ENCODE measurements at places on chromosomes 13 and 19.

DNA sequence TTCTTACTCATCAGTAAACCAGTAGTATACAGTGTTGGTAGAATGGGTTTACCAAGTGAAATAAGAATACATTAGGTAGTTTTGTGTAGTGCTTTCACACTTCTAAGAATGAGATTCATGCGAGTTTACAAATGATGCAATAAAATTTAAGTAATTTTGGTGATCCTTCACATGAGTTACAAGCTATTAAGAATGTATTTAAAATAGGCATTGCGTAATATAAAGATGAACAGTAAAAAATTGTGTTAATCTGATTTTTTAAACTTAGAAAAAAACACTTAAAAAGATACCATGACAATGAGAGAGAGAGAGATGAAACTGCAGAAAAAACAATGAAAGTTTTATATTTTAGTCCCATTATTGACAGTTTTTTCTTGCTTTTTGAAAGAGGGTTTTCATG lies 570.5 kb downstream of the SLITRK6 start:
- DNase-seq: no peak

- peak; percentile 74 for DNase-seq
These were observed 1.3 kb upstream of the SHANK1 start for GRCh38 chr19:50720921-50721381.

- DNase-seq: peak; percentile 79
These were observed 3.2 kb downstream of the POLD1 start for GRCh38 chr19:50387176-50387867.

GRCh38 chr13:60201286-60201685 lies 37.6 kb upstream of the DIAPH3 start:
- no peak for DNase-seq

GRCh38 chr19:33357556-33357955 lies 16.0 kb upstream of the CEBPG start:
- no peak for DNase-seq

DNA sequence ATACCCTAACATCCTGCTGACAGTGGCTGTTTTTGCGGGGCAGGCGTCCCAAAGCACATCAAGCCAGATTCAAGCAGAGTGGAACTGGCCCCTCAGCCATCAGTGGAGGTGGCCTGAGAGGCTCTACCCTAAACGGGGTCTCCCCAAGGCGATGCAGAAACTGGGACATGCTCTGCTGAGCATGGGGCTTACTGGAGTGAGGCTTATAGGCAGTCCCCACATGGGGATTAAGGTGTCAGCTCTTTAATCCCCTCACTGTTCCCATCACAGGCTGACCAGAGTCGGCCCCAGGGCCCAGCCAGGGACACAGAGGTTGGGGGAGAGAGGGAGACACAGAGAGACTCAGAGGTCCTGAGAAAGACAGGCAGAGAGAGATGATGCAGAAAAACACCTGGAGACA lies 17.0 kb downstream of the CYP2F1 start:
- no peak for DNase-seq

GRCh38 chr13:106143930-106144709 lies 391.3 kb downstream of the EFNB2 start:
- no peak for DNase-seq

DNA sequence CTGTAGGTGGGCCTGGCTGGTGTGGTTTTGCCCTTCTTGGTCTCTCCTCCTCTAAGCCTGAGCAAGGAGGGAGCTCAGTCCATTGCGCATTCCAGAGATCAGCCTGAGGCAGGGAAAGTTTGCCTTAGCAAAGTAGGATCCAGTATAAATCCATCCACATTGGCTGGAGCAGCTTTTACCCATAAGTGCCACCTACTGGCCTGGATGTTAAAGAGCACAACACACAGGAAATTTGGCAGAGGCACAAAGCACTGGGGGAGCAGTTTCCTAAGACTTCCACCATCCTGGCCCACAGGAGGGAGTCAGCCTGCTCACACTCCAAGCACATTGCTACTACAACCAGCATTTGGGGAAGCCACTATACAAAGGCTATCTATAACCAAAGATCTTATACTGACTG lies 1124.2 kb downstream of the SLITRK1 start:
- DNase-seq: no peak

DNA sequence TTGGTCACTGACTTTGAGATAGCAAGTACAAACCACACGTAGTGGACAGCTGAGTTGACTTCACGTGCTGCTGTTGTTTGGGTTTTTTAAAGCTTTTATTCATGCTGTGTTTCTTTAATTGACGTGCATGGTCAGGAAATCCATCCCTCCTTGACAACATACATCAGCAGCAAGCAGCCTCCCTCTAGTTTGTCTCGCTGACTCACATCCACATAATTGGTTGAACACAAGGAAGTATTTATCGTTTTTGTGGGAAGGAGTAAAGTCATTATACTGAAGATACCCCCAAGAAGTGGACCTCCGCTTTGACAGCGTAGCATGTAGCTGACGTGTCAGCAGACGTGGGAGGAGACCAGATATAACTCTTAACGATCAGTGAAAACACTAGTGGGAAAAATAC lies 355.8 kb downstream of the MYO16 start:
- DNase-seq: no peak

DNA sequence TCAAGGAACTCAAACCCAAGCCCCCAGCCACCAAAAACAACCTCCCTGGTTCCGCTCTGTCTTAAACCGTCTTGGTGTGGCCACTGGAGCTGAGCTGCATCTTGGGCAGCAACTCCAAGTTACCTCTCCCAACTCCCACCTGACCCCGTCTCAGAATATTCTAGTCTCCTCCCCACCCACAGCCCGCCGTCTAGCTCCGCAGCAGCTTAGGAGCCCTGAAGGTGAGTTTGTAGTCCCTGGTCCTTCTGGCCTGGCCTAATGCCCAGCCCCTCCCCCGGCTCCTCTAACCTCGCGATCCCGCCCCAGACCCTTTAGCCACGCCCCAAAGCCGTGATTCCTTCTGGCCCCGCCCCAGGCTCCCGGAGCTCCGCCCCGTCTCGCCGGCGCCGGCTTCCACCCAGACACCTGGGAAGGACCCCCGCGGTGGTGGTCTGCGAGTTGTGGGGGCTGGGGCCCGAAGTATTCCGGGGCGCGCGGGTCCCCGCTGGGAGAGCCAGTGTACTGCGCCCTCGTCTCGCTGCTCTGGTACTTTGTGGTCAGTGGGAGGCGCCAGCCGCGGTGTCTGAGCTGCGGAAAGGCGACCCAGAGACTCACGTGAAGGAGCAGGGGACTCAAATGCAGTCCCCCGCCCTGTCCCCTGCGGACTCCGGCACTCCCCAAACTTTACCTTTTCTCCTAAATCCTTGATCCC lies 2.5 kb upstream of the LHB start:
- DNase-seq: peak; percentile 34

DNA sequence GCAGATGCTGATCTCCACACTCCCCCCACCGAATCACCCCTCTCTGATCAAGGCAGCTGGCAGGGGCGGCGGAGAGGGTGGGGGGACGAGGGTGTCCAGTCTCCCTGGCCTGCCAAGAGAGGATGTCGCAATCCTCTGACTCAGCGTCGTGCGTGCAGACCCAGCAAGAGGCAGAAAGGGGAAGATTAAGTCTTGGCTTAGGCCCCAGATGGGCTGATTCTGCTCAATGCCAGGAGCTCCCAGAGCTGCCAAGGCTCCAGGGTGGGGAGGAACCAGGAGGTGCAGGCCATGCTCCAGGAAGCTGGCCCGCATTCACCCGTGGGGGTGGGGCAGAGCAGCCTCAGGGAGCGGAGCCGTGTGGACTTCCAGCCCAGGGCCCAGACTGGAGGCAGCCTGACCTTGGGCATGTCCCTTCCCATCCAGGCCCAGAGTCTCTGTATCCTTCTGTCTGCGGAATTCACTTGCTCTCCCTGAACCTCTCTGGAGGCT lies 6.6 kb upstream of the BCL3 start:
- DNase-seq: peak; percentile 98

- no peak for DNase-seq
These were observed 149.0 kb downstream of the SLITRK1 start for GRCh38 chr13:83733293-83733692.

GRCh38 chr19:3684054-3684816 lies 16.0 kb downstream of the PIP5K1C start:
- DNase-seq: peak; percentile 53

DNA sequence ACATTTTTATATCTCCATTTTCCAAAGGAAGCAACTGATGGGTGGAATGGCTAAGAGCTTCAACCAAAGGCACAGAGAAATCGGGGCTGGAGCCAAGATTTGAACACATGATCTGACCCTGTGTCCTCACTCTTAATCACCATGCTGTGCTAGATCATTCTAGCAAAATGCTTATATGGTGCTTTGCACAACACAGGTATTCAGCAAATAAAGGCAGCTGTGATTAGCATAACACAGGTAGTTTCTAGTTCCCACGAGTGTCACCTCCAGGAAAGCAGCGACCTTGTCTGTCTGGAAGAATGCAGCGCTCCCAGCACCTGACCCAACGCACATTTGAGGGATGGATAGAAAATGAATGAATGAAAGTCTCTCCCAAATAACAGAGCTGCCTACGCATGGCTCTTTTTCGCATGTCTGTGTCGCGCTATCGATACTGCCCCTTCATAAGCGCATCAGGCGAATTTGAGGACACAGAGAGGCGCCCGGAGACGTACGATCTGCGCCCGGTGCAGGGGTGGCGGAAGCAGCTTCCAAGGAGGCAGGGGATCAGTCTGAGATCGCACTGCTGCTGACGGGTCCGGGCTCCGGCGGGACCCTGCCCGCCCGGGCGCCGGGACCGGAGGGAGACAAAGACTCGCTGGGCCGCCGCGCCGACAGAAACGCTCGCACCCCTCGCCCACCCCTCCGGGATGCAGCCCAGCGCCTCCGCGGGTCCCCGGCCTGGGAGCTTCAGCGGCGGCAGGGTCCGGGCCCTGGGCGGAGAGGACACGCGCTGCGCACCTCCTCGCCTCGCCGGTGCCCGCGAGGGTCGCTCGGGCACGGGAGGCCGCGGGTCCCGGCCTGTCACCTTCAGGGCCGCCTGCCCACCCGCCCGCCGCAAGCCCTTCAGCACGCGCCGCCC lies 609 bp downstream of the EPS15L1 start:
- peak; percentile 34 for DNase-seq

DNA sequence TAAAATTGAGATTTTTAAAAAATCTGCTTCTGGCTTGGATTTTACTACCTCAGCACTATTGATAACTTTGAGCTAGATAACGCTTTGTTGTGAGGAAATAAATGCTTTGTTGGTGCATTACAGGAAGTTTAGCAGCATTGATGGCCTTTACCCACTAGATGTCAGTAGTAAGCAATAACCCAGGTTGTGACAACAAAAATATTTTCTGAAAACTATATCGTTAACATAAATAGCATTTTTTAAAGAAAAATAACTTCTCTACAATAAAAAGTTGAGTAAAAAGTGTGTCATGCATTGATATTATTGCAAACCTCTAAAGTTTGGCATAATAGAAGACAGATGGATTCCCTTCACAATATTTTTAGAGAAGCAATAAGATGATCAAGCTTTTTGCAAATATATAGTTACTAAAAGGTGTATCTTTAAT lies 1246.5 kb downstream of the UQCRFS1 start:
- DNase-seq: peak; percentile 3

GRCh38 chr19:50352242-50352641 lies 13.2 kb downstream of the NAPSA start:
- no peak for DNase-seq

- no peak for DNase-seq
These were observed 50.3 kb downstream of the ZNF44 start for GRCh38 chr19:12244370-12244769.

GRCh38 chr13:91368101-91368500 lies 20.6 kb downstream of the MIR17HG start:
- DNase-seq: no peak

GRCh38 chr19:6853868-6854267 lies 33.5 kb upstream of the ADGRE1 start:
- no peak for DNase-seq

- no peak for DNase-seq
These were observed 397.8 kb upstream of the HTR2A start for GRCh38 chr13:47294691-47295090.

DNA sequence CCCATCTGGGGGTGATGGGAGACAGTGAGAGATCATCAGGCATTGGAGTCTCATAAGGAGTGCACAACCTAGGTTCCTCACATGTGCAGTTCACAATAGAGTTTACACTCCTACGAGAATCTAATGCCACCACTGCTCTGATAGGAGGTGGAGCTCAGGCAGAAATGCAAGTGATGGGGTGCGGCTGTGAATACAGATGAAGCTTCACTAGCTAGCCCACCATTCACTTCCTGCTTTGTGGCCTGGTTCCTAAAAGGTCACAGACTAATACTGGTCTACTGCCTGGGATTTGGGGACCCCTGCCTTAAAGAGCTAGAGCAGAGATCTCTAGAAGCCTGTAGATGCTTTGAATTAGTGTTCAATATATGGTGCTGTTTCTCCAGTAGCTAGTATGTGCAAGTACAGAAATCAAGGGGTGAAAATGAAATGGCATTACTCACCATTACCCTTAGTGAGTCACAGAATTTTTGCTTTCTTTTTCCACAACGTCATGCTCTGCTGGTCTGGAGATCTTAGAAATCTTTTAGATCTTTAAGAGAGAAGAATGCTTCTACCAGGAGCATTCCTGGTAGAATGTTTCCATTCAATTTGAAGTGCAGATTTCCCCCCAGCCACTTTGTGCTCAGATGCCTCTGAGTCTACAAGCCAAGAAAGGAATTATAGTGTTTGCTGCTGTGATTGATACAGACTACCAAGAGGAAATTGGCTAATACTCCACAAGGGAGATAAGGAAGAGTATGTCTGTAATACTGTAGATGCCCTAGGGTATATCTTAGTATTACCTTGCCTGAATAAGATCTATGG lies 2301.2 kb downstream of the PCDH9 start:
- DNase-seq: no peak

GRCh38 chr13:70523622-70524021 lies 415.4 kb upstream of the KLHL1 start:
- DNase-seq: no peak

DNA sequence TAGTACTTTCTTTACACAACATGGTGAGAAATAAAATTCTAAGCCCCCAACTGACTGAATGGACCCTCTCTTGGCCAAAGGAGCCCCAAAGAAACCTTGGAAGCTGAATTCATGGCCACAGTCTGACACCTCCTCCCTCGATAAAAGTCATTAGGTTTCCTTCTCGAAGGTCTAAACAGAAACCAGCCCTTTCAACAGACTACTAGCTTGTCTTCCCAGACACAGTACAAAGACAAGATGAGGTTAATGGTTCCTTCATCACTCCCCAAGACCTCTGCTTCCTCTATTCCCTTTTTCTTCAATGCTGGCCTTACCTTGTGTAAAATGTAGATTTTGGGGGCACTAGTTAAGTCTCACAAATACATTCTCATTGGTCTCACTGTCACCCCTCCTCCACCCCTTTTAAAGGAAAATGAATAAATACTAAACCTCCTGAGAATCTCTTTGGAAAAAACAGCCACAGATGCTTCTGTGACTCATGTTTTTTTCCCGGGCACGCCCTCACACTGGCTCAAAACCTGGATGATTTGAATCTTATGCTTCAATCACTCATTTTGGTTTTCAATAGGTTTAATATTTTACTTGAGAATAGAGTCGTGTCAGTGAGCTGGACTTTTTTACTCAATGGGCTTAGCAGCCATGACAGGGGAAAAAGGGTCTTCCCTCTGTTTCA lies 65.8 kb upstream of the MED4 start:
- peak; percentile 28 for DNase-seq

GRCh38 chr19:3809881-3810707 lies 23.9 kb upstream of the MATK start:
- DNase-seq: no peak

GRCh38 chr19:17829855-17830566 lies 8.7 kb upstream of the INSL3 start:
- DNase-seq: no peak

GRCh38 chr19:7067716-7068115 lies 1.8 kb upstream of the ZNF557 start:
- no peak for DNase-seq

Measured in suppressor macrophage (primary cell).